ENCODE measurements at places on chromosomes 3 and 15.

- DNase-seq, result no peak
These were observed 26.4 kb upstream of the PDE8A start for GRCh38 chr15:84955089-84955848.

- peak; percentile 55 for DNase-seq
These were observed 674 bp downstream of the MSL2 start for GRCh38 chr3:136195258-136196063.

GRCh38 chr15:47027322-47027946, 689.9 kb upstream of the SEMA6D start:
- DNase-seq, result no peak

DNA sequence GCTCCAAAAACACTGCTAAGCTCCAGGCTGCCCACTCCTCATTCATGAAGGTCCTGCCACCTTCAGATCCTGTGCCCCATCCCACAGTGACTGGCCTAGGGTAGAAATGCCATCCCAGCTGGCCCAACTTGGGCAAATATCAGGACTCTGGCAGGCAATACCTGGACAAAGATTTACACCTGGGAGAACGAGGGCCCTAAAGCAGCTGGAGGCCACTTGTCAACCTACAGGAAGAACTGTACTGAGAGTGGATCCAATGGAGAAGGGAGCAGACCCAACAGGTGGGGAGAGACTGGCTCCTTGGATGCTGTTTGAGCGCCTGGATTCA, 57.1 kb upstream of the GATA2 start:
- no peak for DNase-seq

DNA sequence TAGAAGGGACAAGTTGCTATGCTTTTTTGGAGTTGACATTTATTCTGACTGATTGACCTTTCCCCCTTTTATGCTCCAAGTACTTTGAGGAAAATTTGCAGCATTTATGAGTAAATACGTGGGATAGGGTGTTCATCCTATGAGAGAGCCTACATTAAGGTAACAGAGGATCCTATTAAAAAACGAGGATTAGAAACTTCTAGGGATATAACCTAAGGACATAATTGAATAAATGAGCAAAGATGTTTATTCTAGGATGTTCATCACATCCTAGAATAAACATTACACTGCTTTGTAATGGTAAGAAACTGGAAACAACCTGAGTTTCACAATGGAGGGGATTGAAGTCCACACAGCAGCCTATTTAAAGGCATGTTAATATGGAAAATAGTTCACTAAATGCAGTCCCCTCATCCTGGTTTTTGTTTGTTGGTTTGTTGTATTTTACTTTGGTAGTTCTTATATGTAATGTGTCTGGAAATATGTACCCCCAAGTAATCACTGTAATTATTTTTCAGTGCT, 23.9 kb upstream of the CLEC3B start:
- DNase-seq, result no peak

GRCh38 chr3:23185861-23186260, 17.3 kb upstream of the UBE2E2 start:
- no peak for DNase-seq

- no peak for DNase-seq
These were observed 75.5 kb upstream of the IQSEC1 start for GRCh38 chr3:13148561-13149329.

DNA sequence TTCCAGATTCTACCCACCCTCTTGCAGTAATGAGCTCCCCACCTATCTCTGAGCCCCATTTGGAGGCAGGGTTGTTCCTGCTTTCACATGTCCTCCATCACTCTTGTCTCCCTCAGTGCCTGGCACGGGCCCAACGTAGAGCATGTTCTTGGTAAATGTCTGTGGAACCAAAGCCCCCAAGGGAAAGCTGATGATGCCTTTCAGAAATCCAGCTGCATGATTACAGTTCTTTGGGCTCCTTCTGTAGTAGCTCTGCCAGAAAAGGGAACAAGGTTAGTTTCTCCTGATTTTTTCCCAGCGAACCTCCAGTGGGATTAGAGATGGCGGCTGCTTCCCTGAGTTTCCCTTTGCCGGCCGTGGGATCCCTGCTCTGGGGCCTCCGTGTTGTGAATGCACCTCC, 39.3 kb downstream of the CGNL1 start:
- no peak for DNase-seq

- no peak for DNase-seq
These were observed 129.2 kb downstream of the NEK10 start for GRCh38 chr3:27239951-27240350.

DNA sequence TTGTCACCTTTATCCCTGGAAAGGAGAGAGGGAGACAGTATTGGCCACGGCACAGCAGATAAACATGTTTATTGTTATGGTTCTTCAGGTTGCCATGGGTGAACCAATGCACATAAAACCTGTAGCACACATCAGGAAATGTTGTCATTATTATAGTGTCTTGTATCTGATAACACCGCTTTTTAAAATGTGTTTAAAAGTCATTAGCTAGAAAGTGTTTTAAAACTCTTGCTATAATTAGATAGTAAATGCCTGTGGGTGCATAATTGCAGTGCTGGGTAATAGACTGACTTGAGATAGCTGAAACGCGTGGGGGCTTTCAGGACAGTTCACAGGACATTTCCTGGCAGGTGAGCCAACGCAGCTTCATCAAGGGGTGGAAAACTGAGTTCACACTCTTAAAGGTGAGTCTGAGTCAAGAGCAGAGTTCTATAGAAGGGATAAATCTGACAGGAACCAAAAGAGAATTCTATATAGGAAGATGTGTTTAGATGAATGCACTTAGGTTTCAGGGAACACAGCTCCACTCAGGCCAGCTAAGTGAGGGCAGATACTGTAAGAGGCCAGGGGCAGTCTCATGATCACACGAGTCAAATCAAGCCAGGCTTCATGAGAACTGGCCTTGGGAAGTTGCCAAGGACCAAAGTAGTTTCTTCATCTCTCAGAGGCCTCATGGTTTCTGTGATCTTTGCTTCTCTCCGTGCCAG, 35.6 kb upstream of the PPP4R2 start:
- no peak for DNase-seq

GRCh38 chr15:81295486-81296121, 28.3 kb downstream of the STARD5 start:
- no peak for DNase-seq

DNA sequence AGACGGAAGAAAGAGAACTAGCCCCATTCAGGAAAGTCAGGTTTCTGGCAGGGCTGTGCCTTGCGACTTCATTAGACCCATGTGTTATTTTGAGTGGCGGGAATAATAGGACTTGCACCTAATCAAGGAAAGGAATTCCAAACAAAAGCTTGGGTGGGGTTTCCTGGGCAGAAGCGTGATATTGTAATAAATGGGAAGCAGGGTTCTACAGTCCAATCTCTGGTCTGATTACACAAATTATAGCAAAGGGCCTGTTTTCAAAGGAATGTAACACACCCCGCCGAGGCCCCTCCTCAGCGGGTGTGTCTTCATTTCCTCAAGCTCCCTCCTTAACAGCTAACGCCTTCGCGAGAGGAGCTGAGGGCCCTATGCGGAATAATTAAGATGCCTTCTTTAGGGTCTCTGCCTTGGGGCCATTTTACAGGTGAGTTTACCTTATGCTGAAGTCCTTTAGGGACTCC, 396.0 kb upstream of the C2CD4B start:
- no peak for DNase-seq

DNA sequence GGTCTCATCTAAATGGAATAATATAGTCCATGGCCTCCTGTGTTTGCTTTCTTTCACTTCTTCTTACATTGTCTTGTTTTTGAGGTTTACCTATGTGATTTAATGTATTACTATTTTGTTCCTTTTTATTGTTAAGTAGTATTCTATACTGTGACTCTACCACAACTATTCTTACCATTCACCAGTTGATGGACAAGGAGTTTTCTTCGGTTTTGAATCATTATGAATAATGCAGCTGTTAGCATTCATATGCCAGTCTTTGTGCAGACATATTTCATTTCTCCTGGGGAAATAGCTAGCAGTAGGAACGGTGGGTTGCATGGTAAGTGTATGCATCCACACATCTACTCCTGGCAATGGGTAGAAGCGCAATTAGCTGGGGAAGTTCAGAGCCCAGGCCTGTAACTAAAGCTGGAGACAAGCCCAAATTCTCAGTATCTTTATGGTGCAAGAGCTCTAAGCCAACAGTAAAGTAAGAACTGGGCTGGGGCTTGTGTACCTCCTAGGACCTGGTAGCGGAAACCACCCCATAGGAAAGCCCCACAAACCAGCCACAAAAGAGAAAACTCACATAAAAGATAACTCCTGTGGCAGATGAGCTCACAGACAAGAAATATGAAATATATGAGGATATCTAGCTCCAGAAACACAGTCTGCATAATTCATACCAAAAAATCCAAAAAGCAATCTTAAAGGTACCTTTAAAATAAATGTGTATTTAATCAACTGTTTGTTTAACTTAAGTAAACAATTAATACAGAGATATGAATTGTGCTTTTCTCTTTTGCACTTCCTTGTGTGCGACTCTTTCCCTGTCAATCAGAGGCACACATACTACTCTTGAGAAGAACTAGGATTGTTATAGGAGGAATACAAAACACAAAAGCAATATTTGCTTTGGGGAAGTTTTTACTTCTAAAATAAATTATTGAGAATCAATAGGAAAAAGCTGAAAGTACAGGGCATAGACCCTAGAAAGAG, 2.7 kb upstream of the CSTA start:
- DNase-seq, result no peak

GRCh38 chr3:192207239-192207638, 520.1 kb downstream of the FGF12 start:
- no peak for DNase-seq

GRCh38 chr3:94071713-94072284, 8.9 kb downstream of the NSUN3 start:
- DNase-seq, result no peak

- no peak for DNase-seq
These were observed 68.7 kb downstream of the GSK3B start for GRCh38 chr3:120025520-120025919.

All from stimulated activated CD4-positive, alpha-beta T cell treated with anti-CD3 and anti-CD28 coated beads, TNF-alpha, amount 100 ng/mL, for 1 hour (primary cell).